Vagina (tissue), 2 donors: ENCODE measurements at places on chromosomes 1 and 21. TPM values are rescaled to one million over a fixed set of nuclear protein-coding genes. Genes with fewer than 3 reads are reported as not detected.

GRCh38 chr1:17270891-17271765 lies 22.2 kb downstream of the PADI3 start:
- no peak for DNase-seq
- H3K4me1 ChIP-seq = no peaks in the 10 kb centered on the region
- H3K4me3 ChIP-seq = no peak overlapping the region

Gene B3GALT5
- total RNA-seq = 1.5 TPM

DNA sequence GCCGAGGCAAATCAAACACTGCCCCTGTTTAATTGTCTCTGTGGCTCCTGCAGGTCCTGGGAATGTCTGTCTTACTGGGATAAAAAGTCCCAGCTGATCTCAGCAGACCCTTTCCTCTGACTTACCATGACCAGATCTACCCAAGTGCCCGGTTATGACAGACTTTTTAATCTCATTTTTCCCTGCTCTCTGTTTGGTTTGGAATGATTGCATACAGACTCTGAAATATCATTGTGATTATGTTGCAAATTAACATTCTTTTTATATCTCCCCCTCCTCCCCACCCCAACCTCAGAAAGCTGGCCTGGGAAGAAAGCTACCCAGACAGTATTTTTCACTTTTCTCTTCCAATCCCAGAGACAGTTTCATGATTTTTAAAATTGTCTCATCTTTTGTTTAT lies 16.3 kb downstream of the RAB7B start:
- H3K36me3 ChIP-seq = peaks cover 25% of the 10 kb centered on the region
- no peaks in the 10 kb centered on the region for H3K27me3 ChIP-seq
- H3K4me1 ChIP-seq = peaks cover 13% of the 10 kb centered on the region
- no peak overlapping the region for H3K27ac ChIP-seq
- H3K4me3 ChIP-seq = no peak overlapping the region

Gene BTG2
- total RNA-seq = 191 TPM

DNA sequence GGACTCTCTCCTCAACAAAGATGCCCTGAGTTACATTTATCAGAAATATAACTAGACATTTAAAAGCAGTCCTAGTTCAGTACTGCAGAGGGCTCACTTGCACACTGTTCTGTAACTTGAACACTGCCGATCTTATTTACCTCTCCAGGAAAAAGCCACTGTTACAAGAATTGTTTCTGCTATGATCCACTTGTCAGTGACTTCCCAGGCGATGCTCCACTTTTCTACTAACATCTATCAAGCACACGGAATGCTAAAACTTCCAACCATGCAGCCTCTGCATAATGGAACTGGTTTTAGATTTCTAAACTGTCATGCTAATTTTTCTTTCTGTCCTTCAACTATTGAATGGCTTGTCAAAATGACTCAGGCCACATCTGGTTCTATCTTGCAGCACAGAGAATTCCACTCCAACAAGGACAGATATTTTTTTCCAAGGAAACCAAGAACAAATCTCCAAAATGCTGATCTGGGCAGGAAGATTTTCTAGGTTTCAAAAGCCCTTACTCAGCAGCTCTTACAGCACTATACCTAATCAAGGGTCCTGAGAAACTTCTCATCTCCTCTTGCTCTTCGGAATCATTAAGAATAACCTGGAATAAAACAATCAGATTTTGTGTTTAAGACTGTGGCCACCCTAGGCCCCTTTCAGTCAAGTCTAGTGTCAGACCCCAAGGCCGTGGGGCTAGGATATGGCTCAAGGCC lies 9.9 kb downstream of the SEC16B start:
- H3K4me3 ChIP-seq = no peak overlapping the region
- no peaks in the 10 kb centered on the region for H3K27me3 ChIP-seq
- DNase-seq = no peak
- no peaks in the 10 kb centered on the region for H3K4me1 ChIP-seq
- H3K27ac ChIP-seq = no peak overlapping the region

- H3K4me1 ChIP-seq = peaks cover 5% of the 10 kb centered on the region
- H3K27me3 ChIP-seq = no peaks in the 10 kb centered on the region
- H3K4me3 ChIP-seq = no peak overlapping the region
- H3K27ac ChIP-seq = no peak overlapping the region
- DNase-seq = no peak
Measured at GRCh38 chr1:66637146-66637545, 103.2 kb downstream of the SGIP1 start.

- DNase-seq = no peak
- peak overlapping the region; percentile 94 for H3K4me3 ChIP-seq
- H3K36me3 ChIP-seq = no peaks in the 10 kb centered on the region
- peak overlapping the region; percentile 92 for H3K27ac ChIP-seq
- H3K4me1 ChIP-seq = peaks cover 59% of the 10 kb centered on the region
Measured at GRCh38 chr1:225881081-225881958, 860 bp downstream of the TMEM63A start.

- DNase-seq = no peak
- peak overlapping the region; percentile 67 for H3K4me3 ChIP-seq
- H3K4me1 ChIP-seq = peaks cover 5% of the 10 kb centered on the region
- H3K27me3 ChIP-seq = no peaks in the 10 kb centered on the region
- H3K27ac ChIP-seq = peak overlapping the region; percentile 88
Measured at GRCh38 chr1:179366093-179366800, 476 bp downstream of the AXDND1 start.

- H3K27me3 ChIP-seq = no peaks in the 10 kb centered on the region
- H3K36me3 ChIP-seq = no peaks in the 10 kb centered on the region
- peaks cover 44% of the 10 kb centered on the region for H3K4me1 ChIP-seq
- DNase-seq = no peak
- H3K27ac ChIP-seq = no peak overlapping the region
Measured at GRCh38 chr1:16922885-16923431, 1.2 kb downstream of the CROCC start.

DNA sequence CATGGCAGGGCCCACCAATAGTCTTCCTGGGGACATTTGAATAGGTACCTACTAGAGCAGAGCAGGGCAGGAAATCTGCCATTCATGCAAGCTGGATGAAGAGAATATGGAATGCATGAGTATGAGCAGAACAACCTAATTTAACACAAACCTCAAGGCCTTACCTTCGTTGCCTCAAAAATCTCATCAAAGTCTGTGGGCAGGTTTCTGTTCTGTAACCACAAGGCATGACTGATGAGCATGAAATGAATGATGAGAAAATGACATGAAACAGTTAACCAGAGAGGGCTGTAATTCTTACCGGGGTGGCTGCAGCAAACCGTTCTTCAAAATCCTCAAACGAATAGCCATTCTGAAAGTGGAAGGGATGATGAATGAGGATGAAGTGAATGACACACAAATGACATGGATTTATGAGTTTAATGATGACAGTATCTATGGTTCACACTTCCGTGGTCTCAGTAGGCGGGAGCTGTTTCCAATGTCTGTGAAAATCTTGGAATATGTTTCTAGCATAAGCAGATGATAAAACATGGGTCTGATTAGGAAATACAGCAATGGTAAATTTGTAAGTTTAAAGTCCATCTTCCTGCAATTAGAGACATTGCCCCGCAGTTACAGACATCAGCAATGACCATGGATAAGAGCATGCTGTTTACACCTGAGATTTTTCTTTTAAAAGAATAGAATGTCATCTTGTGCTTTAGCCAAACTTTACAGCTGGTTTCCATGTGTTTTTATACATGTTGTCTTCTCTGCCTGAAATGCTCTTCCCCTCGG lies 67.6 kb upstream of the C8B start:
- DNase-seq = no peak
- no peak overlapping the region for H3K4me3 ChIP-seq
- no peaks in the 10 kb centered on the region for H3K27me3 ChIP-seq
- no peaks in the 10 kb centered on the region for H3K36me3 ChIP-seq
- H3K27ac ChIP-seq = no peak overlapping the region
- peaks cover 4% of the 10 kb centered on the region for H3K4me1 ChIP-seq

- H3K27me3 ChIP-seq = no peaks in the 10 kb centered on the region
- no peak for DNase-seq
- H3K4me3 ChIP-seq = no peak overlapping the region
- H3K27ac ChIP-seq = no peak overlapping the region
Measured at GRCh38 chr1:206972728-206973127, 2.5 kb upstream of the FCAMR start.

DNA sequence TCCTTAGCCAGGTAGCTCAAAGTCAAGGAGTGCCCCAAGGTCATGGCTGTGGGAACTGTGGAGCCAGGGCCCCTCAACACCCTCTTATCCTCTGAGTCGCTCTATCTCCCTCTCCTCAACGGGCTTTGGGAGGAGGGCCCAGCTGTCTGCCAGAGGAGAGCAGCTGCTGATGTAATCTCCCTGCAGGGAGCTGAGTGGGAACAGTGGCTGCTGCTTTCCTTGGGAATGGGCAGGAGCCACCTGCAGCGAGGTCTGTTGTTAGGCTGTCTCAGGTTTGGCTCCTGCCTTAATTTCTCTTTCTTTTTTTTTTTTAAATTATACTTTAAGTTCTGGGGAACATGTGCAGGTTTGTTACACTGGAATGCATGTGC lies 58.8 kb upstream of the MAP1LC3C start:
- no peaks in the 10 kb centered on the region for H3K27me3 ChIP-seq
- no peaks in the 10 kb centered on the region for H3K36me3 ChIP-seq
- no peak for DNase-seq
- no peak overlapping the region for H3K4me3 ChIP-seq
- H3K27ac ChIP-seq = no peak overlapping the region

DNA sequence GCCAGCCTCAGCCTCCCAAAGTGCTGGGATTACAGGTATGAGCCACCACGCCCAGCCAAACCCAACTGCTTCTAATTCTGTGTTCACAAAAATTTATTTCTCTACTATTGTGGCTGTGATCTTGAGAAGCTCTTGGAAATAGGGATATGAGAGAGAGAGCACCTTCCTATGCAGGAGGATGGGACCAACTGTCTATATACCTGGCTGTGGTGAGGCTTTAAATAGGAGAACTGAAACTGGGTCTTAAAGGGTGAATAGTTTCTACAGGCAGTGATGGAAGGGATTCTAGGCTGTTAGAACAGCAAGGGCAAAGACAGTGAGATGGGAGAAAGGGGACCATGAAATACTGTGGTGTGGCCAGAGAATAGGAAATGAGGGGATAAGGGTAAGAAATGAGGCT lies 8.3 kb upstream of the PTCH2 start:
- H3K36me3 ChIP-seq = no peaks in the 10 kb centered on the region
- no peaks in the 10 kb centered on the region for H3K4me1 ChIP-seq
- no peak overlapping the region for H3K27ac ChIP-seq
- no peaks in the 10 kb centered on the region for H3K27me3 ChIP-seq
- no peak for DNase-seq

DNA sequence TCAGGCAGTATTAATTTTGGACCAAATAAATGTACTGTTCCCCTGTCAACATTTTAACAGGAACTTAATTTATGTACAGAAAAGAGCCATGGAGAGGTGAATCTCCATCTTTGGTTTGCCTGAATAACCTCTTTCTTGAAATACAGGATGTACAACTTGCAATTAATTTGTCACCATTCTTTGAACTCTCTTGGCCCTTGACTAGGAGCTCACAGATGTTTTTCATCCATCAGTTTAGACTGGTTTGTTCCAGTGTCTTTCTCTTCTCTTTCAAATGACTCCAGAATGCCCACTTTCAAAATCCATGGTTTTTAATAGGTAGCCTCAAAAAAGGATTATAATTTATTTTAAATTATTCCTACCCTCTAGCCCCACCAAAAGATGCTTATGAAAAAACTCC lies 5.0 kb downstream of the MAP3K7CL start:
- DNase-seq = no peak
- H3K36me3 ChIP-seq = no peaks in the 10 kb centered on the region
- H3K4me3 ChIP-seq = no peak overlapping the region
- no peaks in the 10 kb centered on the region for H3K4me1 ChIP-seq
- no peak overlapping the region for H3K27ac ChIP-seq

- no peaks in the 10 kb centered on the region for H3K27me3 ChIP-seq
- H3K4me3 ChIP-seq = no peak overlapping the region
- H3K27ac ChIP-seq = no peak overlapping the region
- H3K4me1 ChIP-seq = no peaks in the 10 kb centered on the region
Measured at GRCh38 chr1:107949467-107950253, 15.3 kb downstream of the VAV3 start.

GRCh38 chr1:100510451-100510850 lies 27.5 kb upstream of the GPR88 start:
- H3K4me1 ChIP-seq = no peaks in the 10 kb centered on the region
- no peaks in the 10 kb centered on the region for H3K27me3 ChIP-seq
- H3K27ac ChIP-seq = no peak overlapping the region
- H3K36me3 ChIP-seq = no peaks in the 10 kb centered on the region

DNA sequence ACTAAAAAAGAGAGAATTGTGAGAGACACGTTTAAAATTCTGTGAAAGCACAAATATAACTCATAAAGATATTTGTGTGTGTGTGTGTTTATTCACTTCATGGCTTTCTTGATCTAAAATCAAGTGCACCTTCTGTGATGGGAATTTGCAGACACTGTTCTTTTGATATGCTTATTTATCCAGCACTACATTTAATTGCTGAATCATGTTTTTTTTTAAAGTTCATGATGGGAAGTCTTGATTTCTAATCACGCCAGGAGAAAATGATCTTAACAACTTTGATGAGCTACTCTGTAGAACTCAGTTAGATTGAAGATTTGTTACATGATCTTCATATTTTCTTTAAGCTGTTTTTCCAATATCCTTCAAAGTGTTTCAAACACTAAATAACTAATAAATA lies 35.0 kb downstream of the KCNT2 start:
- H3K4me1 ChIP-seq = no peaks in the 10 kb centered on the region
- no peak overlapping the region for H3K4me3 ChIP-seq

- no peak overlapping the region for H3K27ac ChIP-seq
- no peak overlapping the region for H3K4me3 ChIP-seq
- H3K36me3 ChIP-seq = no peaks in the 10 kb centered on the region
- no peaks in the 10 kb centered on the region for H3K27me3 ChIP-seq
- no peak for DNase-seq
- H3K4me1 ChIP-seq = peaks cover 20% of the 10 kb centered on the region
Measured at GRCh38 chr1:201890223-201890622, 1.5 kb downstream of the SHISA4 start.

Gene HES3
- not detected for total RNA-seq

DNA sequence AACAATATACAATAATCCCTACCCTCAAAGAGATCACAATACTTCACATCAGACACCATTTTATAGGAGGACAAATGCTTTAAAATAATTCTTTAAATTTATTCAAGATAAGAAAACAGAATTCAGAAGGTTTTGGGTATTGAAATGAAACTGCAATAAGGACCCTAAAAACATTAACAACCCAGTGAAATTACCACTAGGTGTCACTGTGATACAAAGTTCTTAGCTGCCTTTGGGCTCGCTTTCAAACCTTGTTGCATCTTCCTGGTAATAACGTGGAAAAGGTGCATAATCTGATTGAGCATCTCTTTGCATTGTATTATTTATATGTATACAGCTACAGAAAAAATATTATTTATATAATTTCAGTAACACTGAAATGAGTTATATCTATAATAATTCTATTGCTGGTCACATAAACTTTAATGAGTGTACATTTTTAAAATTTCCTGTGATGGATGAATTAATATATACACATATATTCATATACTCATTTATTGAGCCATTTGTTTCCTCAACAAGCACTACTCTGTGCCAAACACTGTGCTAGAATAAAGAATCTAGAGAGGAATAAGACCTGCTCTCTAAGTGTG lies 185.2 kb downstream of the FAF1 start:
- H3K27ac ChIP-seq = no peak overlapping the region
- no peak for DNase-seq
- no peaks in the 10 kb centered on the region for H3K4me1 ChIP-seq
- H3K36me3 ChIP-seq = no peaks in the 10 kb centered on the region

- no peak overlapping the region for H3K4me3 ChIP-seq
- no peak for DNase-seq
- peaks cover 77% of the 10 kb centered on the region for H3K4me1 ChIP-seq
- peaks cover 53% of the 10 kb centered on the region for H3K36me3 ChIP-seq
- H3K27me3 ChIP-seq = no peaks in the 10 kb centered on the region
Measured at GRCh38 chr1:33332881-33333280, 12.0 kb upstream of the A3GALT2 start.
